ENCODE measurements at places on chromosomes 11 and 22. TPM values are rescaled to one million over a fixed set of nuclear protein-coding genes. Genes with fewer than 3 reads are reported as not detected.

Gene MS4A7
- total RNA-seq, result 9.8 TPM

Gene TMPRSS5
- total RNA-seq, result 0.73 TPM

Gene SEC14L2
- 5.2 TPM for total RNA-seq

Gene CCDC73
- not detected for total RNA-seq

Gene PHF21B
- total RNA-seq, result not detected

Gene ANKK1
- total RNA-seq, result 0.15 TPM

Gene THRSP
- total RNA-seq, result 0.22 TPM

Gene ZNRF3
- total RNA-seq, result 7.0 TPM

Gene OR4A16
- not detected for total RNA-seq

Gene OR51I1
- total RNA-seq, result not detected

Gene C11orf97
- not detected for total RNA-seq

- DNase-seq, result no peak
These were observed 106.0 kb upstream of the TIMP3 start for GRCh38 chr22:32695451-32695891.

DNA sequence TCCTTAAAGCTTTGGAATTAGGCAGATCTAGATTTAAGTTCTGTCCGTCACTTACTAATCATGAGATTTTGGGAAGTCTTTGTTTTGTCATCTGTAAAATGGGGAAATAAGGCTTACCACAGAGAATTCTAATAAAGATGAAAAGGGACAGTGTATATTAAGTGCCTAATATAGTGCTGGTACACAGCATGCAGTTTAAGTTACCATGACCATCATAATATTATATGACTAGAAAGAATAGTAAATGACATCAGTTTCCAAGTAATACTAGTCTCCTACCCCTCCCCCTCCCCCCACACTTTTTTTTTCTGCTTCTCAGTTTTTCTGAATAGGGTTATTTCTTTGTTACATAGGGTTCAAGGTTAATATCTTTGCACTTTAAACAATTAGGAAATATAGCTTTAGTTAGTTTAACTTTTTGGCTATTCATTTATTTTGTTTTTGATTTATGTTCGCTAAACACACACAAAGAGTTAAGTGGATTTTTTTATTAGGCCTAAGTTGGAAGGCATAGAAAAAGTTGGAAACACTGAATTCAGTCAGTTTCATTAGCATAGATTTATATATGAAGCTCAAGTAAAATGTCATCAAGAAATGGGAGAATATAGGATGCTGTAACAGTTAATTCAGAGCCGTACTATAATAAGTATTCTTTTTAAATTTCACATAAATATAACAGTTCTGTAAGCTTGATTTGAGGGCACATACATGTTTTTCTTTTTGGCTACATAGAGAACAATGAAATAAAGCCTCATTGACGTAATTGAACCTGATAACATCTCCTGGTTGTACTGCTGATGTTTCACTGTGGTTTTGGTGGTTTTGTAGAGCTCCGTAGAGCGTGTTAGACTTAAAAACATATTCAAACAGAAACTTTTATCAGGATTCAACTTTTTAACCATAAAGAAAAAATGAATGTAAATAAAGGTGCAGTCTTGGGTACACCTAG lies 121.2 kb downstream of the PDE3B start:
- DNase-seq, result no peak

DNA sequence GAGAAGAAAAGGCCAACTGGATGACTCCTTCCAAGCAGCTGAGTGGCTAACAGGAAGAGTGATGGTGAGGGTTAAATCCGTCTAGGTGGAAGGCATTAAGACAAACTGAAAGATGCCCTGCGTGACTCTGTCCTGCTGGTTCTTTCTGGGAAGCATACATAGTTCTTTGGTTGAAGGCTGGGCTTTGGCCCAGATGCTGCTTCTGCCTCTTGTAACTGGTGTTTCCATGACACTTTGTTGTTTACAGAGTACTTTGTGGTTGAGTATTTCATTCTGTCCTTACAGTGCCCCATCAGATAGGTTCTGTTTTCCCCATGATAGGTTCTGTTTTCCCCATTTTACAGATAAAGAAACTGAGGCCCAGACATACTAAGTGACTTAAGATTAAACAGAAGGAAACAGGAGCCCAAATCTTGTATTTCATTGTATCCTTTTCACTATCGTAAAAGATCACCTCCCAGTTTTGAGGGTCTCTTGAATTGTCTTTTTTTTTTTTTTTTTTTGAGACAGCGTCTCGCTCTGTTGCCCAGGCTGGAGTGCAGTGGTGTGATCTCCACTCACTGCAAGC lies 124.3 kb upstream of the RASSF10 start:
- peak; percentile 34 for DNase-seq

GRCh38 chr11:34970480-34970879 lies 54.1 kb downstream of the PDHX start:
- no peak for DNase-seq

DNA sequence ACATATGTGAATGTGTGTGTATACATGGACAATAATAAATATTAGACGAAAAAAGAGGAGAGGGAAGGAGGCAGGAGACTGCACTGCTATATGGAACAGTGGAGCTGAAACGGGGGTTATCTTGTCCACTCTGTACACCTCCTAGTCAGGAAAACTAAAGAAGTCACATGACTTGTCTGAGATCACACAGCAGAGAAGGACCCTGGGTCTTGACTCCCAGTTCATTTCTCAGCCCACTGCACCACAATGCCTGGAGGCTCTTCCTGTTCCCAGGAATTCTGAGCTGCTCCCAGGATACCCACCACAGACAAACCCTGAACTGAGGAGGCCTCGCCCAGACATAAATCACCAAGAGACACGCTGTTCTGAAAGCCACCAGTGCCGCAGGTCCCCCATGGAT lies 349.6 kb downstream of the CTTN start:
- DNase-seq, result no peak

DNA sequence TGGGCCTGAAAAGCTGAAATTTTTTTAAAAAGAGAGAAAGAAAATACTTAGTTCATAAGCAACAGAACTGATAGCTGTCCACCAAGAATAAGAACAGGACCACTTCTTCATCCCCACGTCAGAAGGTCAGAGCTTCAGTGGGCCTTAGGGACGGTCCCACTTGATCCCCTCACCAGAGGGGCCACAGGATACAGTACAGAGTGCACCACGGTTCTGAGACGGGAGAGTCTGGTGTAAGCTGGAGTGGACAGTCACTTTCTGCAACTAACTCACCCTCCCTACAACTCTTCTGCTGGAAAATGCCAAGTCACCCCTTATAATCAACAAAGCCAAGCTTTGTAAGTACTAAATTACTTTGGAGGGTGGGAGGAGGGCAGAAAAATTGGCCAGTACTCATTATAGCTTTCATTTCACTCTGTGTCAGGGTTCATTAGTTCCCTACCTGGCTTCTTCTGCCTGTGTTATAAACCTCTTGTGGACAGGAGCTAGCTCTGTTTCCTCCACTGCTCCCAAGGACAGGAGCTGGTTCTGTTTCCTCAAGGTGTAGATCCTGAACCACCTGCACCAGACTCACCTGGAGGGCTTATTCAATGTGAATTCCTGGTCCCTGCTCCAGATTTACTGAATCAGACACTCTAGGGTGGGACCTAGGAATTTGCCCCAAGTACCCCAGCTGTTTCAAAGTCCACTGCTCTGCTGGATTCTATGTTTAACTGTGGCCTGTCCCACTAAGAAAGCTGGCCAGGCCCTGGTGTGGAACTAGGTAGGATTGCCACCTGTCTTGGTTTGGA lies 39.6 kb downstream of the SCGB1A1 start:
- DNase-seq, result no peak

DNA sequence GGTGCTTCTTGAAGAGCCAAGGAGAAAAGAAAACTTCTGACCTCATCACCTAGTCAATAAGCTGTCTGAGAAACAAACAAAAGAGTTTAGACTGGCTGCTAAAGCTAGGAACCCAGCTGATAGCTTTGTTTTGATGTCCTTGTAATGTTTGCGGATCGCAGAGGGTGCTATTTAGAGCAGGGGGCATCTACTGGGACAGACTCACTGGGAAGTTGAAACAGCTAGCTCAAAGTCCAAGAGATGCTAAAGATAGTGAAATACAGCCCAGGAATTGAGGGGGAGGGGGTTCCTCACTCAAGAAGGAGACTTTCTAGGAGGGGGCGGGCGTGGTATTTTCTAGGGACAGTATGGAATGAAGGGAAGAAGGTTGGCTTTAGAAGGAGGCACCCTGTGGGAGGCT lies 18.9 kb downstream of the ZBTB16 start:
- no peak for DNase-seq

GRCh38 chr22:17907748-17908051 lies 116.7 kb downstream of the MICAL3 start:
- no peak for DNase-seq

DNA sequence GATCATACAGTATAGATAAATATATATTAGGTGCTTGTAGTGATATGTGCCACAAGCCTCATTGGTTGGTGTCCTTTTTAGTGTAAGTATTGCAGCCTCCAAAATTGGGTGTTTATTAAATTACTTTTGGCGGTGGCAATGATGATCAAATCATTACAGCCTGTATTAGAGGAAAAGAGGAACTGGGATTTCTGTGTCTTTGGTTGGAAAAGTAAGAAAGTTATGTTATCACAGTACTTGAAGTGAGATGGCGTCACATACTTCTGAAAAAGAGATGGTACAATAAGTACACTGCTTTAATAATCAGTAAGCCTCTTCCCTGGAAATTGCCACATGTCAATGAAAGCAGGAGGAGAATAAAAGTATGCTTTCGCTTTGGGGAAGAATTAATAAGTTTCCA lies 523 bp upstream of the MPZL3 start:
- DNase-seq, result no peak

DNA sequence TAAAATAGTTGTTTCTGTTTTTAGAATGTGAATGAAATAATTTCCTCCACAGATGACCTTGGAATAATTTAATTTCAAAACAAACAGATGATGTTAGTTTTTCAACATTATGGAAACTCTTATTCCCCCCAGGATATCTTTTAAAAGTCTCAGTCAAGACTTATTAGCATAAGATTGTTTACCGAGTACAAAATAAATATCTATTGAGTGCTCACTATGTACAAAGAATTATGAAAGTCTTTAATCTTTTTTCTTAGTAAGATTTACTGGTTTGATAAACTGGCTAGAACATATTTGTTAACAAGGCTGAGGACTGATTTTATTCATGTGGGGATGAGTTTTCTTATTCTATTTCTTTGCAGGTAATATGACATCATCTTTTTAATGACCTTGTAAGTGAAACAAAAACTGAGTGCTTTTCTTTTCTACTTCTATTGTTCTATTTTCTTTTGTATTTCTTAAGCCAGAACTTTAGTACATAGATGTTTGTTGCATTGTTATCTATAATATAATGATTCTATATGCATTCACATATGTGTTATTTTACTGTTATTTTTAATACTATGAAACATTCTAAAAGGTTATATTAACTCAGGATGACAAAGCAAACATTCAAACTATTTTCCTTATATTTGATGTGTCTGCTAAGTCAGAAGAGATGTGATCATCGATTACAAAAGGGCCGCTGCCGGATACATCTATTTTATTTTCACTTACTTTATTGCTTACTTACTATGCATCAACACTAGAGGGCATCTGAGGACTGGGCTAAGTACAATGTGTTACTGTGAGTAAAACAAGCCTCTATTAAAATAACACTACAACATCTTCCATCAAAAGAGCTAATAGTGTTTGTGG lies 111.0 kb upstream of the ARHGAP42 start:
- no peak for DNase-seq

GRCh38 chr11:12288212-12288930 lies 89.0 kb upstream of the PARVA start:
- DNase-seq, result peak; percentile 81

DNA sequence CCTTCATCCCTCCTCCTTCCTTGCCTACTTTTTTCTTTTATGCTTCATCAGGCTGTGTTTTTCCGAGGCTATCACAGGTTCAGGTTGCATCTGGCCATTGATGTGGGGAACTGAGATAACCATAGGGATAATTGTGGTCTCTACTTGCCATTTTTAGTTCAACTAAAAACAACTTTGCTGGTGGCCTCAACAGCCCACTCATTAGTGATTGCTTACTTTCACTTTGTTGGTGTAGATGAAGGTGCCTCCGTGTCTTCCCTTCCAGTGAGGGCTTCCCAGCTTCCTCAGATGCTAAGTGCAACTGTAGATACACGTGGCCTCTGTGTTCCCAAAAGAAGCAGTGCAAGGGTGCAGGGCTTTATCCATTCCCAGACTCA lies 35.0 kb downstream of the KCNJ1 start:
- DNase-seq, result no peak

DNA sequence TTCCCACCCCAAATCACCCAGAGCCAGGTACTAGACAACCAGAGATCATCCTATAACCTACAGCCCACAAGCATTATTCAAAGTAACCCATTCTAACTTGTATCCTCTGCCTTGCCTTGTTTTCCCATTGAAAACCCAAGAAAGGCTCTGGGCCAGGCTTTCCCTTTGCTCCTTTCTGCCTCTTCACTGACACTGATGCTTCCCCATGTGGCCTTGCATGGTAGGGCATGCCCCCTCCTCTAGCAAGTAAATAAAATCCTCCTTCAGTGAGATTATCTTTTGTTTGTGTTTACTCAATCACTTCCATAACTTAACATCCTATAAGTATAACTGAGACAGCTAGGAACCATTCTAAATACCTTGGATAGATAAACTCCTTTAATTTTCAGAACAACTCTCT lies 65.6 kb upstream of the FAR1 start:
- DNase-seq, result no peak

- DNase-seq, result no peak
These were observed 6.8 kb downstream of the QSER1 start for GRCh38 chr11:32899438-32899837.

- DNase-seq, result peak; percentile 83
These were observed 104.7 kb downstream of the KIAA1671 start for GRCh38 chr22:25057013-25057881.

DNA sequence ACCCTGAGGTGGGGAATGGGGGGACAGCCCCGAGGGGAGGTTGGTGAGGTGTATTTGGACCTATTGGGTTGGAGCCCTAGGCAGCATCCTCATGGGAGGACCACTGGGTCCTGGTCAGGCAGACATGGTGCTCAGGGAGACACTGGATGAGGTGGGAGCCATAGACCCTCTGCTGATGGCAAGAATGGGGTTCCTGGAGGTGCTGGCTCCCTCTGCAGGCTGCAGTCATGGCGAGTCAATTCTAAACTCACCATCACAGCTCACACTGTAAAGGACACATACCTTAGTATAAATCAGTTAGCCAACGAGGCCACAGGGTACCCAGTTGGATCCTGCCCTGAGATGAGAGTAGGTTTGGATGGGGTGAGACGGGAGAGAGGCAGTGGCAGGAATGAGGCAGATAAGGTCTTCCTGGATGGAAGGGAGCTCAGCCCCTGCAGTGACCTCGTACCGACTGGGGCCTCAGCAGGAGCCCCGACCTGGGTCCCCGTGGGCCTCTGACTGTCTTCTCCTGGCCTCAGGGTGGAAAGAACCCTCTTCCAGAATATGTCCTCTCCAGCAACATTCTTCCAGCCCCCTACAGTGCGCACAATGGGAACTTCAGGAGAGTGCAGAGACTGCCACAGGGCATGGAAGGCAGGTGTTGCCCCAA lies 1.7 kb upstream of the GAB4 start:
- DNase-seq, result no peak

DNA sequence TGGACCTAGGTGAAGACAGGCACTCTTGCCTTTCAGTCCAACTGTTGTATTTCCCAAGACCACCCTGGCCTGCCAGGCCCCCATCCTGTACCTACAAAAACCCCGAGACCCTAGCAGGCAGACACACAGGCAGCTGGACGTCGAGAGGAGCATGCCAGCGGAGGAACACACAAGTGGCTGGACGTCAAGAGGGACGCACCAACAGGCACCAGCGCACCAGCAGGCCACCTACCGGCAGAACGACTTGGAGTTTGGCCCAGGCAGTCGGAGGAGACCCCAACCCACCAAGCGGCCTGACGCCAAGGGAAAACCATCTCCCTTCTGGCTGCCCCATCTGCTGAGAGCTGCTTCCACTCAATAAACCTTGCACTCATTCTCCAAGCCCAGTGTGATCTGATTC lies 1883.4 kb upstream of the RAG2 start:
- DNase-seq, result no peak

- DNase-seq, result no peak
These were observed 502.4 kb downstream of the INSC start for GRCh38 chr11:15617126-15617525.
